Fibroblast of mammary gland (primary cell): ENCODE measurements at places on chromosomes 5 and 9.
A peak's percentile ranks its signal among the peaks of the same experiment; 100 is the strongest.

GRCh38 chr5:81631124-81631523 is 119.8 kb downstream of the SSBP2 start:
- no peak for DNase-seq

DNA sequence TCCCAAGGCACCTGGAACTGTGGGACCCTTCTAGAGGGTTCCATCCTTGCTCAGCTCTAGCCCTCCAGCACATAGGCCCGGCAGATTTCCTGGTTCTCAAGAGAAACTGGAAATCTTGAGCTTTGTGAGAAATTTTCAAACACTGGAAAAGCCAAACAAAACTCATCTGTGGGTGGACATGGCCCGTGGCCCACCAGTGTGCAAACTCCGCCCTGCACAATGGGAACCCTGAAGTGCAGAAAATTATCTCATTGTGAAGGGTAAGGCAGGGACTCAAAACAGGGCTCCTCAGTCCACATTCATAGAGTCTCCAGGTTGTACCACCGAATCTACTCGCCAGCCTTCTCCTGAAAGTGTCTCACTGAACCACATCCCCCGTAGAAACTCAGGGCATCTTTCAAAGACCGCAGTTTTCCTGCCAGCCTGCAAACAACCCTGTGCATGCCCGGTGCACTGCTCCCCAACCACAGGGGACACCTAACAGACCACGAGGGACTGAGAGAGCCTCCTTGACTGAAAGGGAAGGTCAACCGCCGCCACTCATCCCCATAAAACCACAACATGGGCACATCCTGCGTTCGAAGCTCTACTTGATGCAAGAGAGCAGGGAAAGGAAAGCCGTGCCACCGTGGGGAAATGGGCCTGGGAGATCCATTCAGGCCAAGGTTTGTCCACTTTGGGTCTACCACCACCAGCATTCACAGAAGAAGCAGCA is 18.1 kb downstream of the ADAMTS2 start:
- DNase-seq: no peak

DNA sequence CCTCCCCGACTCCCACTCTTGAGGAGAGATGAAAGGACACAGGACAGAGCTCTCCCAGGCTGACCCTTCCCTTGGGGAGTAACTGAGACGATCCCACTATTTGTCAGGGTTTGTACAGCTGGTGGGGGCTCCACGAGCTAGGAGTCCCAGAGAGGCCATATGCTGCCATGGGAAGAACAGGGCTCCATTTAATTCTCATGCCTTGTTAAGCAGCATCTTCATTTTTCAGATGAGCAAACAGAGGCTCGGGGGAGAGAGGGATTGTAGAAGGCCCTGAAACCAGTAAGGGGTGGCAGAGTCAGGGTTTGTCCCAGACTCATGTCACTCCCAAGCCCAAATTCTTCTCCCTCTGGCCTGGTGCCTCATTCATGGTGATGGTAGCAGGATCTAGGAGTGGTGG is 176.4 kb downstream of the NSG2 start:
- no peak for DNase-seq

DNA sequence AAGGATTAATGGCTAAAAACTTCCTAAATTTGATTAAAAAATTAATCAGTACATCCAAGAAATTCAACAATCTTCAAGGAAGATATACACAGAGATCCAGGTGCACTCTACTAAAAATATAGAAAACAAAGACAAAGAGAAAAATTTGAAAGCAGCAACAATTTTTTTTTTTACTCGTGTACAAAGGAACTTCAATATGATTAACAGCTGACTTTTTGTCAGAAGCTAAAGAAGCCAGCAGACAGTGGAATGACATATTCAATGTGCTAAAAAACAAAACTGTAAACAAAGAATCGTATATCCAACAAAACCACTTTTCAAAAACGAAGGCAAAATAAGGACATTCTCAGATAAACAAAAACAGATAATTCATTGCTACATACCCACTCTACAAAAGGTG is 234.6 kb downstream of the FSTL4 start:
- DNase-seq: no peak

- peak; percentile 77 for DNase-seq
Observed at GRCh38 chr5:94422812-94423211, 195.6 kb downstream of the KIAA0825 start.

- DNase-seq: no peak
Observed at GRCh38 chr5:178670351-178670885, 43.6 kb upstream of the CLK4 start.

DNA sequence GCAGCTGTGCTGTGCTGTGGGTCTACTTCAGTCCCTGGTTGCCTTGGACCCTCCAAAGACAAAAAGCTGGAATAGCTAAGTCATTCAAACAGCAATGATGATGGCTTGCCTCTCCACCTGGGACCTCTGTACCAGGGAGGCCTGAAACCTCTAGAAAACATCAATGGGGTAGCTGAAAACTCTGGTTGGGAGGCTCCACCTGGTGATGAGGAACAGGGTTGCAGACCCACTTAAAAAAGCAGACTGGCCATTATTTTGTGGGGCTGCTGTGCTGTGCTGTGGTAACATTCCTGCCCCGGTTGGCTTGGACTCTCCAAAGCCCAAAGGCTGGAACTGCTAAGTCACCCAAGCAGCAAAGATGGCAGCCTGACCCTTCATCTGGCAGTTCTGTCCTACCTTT is 839.3 kb upstream of the ARRDC3 start:
- DNase-seq: peak; percentile 11

DNA sequence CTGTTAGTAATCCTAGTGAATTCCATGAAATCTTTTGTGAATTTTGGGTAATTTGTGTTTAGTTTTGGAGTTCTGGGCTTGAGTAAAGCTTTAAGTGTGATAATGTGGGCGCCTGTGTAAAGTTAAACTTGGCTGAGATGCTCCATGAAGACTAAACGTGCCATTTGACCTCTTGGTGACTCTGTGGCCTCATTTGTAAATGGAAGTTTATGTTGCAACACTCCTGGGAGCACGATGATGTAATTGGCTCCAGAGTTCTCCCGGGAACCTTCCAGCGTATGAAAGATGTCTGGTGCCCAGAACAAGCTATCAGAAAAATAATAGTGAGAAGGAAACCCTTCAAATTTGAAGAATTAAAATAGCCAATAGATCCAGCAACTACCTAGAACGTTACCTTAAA is 981.2 kb downstream of the TLE4 start:
- DNase-seq: peak; percentile 79

DNA sequence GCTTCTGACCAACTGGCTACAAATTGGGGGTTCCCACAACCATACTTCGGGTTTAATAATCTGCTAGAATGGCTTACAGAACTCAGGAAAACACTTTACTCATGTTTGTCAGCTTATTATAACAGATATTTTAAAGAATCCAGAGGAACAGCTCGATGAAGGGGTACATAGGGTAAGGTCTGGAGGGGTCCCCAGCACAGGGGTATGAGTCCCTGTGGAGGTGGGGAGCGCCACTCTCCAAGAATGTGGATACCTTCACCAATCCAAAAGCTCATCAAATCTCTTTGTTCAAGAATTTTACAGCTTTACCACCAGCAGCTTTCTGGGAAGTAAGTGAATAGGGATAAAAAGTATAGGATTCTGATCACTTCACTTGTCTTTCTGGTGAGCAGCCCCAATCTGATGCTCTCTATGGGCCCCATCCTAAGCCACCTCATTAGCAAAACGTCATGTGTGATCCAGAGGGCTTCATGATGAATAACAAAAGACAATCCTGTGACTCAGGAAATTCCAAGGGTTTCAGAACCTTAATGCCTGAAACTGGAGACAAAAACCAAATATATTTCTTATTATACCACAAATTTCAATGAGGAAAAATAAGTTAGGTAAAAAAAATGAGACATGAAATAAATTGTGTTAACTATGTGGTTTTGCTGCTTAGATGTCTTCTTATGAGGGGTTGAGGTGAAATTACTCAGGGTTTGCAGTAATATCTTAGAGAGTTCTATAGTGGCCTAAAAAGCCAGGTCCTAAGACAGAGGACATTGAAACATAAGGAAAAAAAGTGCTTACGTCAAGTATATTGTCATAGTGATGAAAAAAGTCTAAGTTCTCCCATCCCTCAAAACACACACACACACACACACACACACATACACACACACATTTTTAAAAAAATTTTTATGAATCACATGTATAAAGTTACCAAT is 290.5 kb downstream of the ANXA1 start:
- peak; percentile 32 for DNase-seq

DNA sequence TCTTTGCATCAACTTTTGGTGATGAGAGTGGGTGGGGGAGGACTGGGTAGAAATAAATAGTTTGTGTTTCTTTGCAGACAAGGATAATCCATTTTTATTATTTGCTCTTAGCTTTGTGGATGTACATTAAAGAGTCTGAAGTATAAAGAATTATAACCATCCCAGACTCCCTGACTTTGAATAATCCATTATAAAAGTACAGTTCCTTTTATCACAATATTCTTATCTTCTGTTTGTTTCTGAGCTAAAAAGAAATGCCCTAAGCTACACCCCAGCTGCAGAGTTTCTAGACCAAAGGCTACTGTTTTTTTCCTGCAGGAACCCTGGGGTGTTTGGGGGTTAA is 77.9 kb downstream of the NDFIP1 start:
- DNase-seq: no peak

- DNase-seq: no peak
Observed at GRCh38 chr9:89524963-89525362, 27.1 kb upstream of the SEMA4D start.

GRCh38 chr9:137905740-137906139 is 28.2 kb downstream of the CACNA1B start:
- DNase-seq: no peak

DNA sequence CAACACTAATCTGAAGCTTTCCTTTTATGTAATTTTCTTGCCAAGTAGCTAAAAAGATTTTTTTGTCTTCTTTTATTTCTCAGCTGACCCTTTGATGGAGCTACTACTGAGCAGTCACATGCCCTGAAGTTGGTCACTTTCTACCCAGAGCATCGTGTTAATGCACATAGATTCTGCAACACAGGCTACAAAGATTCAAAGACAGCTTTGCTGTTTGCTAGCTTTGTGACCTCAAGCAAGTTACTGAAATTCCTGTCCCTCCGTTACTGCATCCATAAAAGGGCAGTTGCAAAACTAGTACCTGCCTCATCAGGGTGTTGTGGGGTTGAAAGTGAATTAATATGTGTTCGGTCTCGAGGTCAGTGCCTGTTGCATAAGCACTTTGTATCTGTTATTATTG is 179.9 kb downstream of the GAS1 start:
- no peak for DNase-seq

DNA sequence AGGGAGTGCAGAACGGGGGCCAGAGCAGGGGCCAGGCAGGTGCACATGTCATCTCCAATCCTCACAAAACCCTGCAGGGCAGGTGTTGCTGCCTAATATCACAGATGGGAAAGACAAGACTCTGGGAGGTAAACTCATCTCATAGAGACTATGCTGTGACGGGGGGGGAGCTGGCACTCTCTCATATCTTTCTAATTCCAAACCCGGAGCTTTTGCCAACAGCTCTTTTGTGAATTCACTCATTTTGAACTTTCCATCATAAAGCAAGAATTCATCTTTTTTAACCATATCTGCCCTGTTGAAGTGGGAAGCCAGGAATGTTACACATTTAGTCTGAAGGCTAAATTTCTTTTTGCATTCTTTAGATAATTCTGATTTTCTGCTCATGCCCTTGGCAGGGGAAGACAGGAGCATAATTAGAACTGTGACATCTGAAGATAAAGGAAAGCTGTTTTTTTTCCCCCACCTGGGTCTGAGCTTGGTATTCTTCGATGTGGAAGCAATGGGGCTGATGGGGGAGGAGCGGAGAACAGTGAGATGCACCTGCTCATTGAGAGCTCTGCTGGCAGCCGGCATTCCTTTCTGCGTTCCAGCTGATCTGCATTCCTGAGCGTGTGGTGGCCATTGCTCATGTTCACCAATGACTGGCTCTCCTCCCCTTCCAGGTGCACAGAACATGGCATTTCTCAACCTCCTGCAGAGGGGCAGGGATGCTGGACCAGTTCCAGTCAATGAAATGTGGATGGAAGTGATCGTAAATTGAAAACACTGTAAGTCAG is 159.2 kb downstream of the NSG2 start:
- DNase-seq: no peak

GRCh38 chr5:115840873-115841272 is 492 bp downstream of the ATG12 start:
- DNase-seq: no peak

- no peak for DNase-seq
Observed at GRCh38 chr5:150253416-150254208, 36.0 kb downstream of the CAMK2A start.

GRCh38 chr9:135508211-135508820 is 7.8 kb downstream of the MRPS2 start:
- no peak for DNase-seq

DNA sequence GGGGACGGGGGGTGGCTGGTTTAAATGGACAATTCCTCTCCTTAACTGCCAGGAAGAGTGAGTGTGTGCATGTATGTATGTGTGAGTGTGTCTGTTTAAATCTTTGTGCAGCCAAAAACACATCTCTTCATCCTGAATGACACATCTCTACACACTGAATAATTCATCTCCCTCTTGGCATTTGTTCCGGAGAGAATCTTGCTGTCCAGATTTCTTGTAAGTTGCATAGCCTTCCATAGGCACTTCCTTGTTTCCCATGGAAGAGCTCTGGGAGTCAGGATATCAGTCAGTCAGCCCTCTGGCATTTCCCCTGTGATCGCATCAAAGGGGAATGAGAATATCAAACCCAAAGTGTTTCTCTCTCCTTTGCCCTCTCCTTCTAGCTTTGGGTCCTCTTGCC is 74.7 kb downstream of the WWC1 start:
- peak; percentile 94 for DNase-seq

DNA sequence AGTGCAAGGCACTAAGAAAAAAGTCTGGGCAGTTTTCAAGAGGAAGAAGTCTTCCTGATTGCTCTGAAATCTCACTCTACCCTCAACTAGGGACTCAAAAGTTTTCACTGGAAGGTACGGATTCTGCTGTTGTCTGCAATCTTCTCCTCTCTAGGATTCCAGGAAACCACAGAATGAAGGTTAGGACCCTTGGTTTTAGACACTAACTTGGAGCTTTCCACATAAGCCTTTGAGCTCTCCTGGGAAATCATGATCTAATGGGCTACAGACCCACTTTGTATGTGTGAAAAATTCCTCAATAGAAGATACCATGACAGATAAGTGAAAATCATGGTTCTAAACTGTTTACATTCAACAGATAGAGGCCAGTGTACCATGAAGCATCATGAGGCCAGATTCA is 265.1 kb downstream of the PSAT1 start:
- DNase-seq: no peak

DNA sequence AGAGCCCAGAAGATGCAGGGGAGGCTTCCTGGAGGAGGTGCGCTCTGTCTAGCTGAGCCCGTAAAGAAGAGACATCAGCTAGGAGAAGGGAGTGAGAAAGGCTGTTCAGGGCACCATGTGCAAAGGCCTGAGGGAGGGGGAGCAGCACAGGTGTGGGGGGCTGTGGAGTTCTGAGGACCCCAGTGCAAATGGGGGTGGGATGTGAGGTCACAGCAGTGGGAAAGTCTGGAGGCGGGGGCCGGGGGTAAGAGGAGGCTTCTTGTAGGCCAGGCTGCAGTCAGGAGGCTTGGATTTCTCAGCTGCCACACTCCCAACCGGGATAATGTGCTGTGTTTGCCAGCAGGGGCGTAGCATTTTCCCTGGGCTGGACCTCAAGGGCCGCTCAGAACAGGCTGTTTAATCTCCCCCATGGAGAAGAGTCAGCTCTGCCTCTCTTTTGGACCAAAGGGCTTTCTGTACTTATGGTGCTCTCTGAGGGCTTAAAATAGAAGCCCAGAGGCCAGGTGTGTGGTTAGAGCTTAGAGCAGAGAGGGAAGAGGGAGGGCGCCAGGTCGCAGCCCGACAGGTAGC is 5.7 kb downstream of the NEURL1B start:
- DNase-seq: no peak

GRCh38 chr5:112906637-112907036 is 15.4 kb downstream of the REEP5 start:
- no peak for DNase-seq
